ENCODE measurements at places on chromosomes 1 and 21.

DNA sequence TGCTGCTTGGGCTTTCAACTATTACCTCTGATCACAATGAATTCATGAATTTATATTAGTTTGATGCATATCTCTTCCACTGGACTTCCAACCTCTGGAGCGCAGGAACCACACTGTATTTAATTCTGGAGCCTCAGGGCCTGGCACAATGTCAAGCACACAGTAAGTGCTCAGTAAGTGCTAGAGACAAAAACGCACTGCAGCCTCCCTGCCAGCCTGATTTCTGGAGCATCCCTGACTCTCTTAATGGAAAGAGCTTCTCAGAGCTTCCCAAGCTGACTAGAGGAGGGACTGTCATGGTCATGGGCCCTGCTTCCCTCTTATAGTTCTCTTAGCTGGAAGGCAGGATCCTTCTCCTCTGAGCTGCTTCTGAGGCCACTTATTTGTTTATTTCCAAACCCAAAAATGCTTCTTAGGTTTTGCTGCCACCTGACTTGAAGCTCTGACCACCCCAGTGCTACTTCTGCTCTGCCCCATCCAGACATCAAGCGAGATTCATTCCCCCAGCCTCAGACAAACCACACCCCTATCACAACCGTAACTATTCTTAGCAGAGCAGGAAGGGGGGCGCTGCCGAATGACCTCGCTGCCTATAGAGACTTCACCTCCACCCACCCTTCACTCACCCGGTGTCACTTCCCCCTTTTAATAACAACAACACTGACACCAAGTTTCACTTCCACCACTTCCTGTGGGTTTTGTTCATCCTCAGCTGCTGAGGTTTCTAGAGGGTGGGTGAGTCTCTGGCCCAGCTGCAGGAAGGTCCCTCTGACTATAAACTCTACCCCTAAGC, 33.6 kb downstream of the NUAK2 start:
- no peak for DNase-seq

DNA sequence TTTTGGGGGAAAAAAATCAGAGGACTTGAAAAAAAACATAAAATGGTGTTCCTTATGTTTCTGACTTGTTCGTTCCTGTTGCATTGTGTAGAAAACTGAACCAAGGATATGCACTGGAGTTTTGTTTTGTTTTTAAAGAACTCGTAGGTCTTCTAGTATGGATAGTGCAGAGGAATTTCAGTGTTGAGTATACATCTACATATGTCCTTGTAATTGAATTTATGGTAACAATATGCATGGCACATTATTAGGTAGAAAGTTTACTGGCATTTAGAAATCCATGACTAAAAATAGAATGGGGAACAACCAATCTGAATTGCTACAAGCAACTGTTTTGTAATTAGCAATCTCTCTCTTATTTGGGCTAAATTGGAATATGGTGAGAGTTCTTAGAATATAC, 188.3 kb upstream of the ZRANB2 start:
- DNase-seq = no peak

GRCh38 chr1:153985341-153985912, 712 bp downstream of the RAB13 start:
- no peak for DNase-seq

GRCh38 chr21:28828981-28829380, 163.7 kb downstream of the LTN1 start:
- DNase-seq = no peak

DNA sequence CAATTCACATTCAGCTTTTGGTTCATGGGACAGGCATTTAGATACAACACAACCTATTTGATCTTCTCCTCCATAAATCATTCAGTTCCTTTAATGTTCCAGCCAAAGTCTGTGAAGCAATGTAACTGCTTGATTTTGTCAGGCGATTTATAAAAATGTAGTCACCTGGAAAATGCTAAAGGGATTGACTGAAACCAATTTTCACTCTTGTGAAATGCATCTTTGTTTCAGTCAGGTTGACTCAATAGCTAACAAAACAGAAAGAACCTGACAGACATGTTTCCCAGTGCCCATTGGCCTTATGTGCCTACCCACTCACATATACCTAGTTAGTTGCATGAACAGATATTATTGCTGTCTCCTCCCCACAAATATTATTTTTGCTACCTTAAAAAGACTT, 335.7 kb downstream of the CHRM3 start:
- no peak for DNase-seq

DNA sequence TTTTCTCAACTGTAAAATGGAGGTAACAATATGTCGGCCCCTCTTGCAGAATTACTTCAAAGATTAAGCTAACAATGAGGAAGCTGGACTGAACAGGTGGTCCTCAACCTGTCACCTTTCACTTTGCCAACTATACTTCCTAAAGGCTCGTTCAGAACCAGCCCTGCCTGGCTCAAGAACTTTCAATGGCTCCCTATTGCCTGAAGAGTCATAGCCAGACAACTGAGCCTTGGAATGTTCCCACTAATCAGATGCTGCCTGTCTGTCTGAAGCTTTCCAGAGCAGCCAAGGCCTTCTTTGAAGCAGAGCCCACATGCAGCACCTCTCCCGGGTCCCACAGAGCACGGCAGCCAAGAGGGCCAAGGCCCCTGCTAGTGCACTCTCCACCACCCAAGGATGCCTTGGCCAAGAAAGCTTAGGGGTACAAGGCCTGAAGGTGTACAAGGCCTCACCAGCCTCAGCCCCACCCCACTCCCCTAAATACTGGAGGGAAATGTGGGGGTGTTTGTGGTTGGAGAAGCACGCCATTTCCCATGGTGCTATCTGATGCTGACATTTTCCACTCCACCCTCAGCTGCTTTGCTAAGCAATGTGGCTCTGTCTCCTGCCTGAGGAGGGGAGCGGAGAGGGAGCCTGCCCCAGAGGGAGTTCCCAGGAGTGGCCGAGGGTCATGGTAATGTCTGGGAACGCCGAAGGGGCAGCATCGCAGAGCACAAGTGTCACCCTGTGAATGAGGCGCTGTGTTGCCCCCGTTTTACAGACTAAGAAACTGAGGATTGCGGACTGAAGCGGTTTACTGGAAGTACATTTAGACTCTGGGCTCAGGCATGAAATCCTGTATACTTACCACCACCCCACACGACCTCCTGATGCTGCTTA, 8.2 kb upstream of the LAPTM5 start:
- no peak for DNase-seq

DNA sequence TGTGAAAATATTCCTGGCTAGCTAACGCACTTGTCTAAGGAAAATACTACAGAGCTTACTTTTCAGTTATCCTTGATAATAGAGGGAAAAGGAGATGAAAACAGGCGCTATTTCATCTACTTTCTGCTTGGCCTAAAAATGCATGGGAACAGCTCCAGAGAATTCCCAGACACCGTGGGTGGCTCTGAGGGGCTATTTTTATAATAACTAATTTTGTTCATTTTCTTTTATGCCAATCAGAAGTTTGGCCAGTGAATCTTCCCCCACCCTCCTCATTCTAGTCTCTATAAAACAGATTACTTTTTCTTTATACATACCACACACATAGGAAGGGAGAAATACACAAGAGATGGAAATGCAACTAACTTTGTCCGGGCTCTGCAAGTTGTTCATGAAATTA, 322.9 kb downstream of the SETD4 start:
- no peak for DNase-seq

DNA sequence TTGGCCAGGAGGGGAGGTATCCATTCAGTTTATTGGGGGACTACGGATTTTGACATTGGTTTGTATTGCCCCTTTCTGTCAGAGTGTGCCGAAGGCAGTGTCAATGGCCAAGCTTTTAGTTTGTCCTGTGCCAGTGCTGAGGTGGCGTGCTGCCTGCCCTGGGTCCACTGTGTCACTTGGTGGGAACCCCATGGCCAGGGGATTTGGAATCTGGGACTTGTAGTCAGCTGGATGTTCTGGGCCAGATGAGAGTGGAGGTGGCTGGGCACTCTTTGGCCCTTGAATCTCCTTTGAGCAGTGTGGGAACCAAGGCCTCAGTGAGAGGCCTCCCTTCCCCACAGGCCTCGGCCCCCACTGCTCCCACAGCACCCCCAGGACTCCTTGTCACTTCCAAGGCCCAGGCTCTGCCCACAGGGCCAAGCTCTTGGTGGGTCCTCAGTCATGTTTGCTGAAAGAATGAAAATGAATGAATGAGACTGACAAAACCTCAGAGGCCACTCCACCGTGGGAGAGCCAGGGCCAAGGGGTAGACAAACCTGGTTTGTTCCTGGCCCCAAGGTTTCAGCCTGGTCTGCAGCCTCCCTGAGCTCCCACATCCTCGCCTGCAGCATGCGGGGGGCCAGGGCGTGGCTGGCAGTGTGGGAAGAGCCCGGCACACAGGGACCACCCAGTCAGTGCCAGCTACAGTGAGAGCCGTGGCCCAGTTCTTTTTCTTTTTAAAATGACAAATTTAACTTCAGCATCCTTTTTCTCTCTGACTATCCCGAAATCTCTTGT, 412.2 kb downstream of the MATN1 start:
- DNase-seq = no peak

DNA sequence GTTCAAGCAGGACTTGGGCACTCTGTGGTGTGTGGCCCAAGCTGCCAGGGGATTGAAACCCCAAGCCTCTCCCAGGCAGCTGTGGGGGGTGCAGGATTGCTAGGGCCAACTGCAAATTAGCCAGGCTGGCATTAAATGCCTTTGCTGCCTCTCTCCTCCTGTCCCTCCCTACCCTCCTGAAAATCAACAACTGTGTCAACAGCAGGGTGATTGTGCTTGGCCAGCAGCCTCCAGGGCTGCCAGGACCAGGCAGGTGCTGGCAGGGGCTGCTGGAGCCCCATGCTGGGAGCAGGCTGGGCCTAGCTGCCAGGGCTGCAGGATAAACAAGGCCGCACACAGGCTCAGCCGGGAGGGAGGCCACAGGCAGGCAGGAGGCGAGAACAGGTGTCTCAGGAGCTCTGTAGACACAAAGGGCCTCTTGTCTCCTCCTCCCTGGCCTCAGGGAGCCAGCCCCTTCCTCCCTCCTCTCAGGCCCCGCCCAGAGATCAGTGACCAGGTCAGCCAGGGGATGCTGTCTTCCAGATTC, 11.4 kb downstream of the SOX13 start:
- DNase-seq = no peak

- DNase-seq = peak; percentile 98
Measured at GRCh38 chr1:3796215-3797061, at the start of gene LRRC47. LRRC47 (minus strand) TSS chr1:3796498; CDS start chr1:3796476, 22 bp downstream.

- DNase-seq = no peak
Measured at GRCh38 chr21:36297938-36298572, 21.9 kb upstream of the MORC3 start.

DNA sequence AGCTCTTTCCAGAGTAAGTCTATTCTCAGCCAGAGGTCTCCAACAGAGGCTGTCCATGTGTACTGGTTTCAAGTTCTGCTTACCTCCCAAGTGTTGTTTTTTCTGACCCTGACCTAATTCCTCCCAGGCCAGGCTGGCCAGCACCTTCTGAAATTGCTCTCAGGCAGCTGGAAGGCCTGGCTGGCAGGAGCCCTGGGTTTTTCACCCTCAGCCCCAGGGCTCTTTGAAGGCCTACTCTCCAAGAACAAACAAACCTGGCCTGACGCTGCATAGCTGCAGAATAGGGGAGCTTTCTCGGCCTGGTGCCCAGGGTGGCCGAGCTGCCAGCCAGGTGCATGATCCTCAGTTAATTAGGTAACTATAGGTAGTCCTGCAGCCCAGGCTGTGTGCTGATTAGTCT, 147.5 kb downstream of the CACNA1E start:
- DNase-seq = no peak

DNA sequence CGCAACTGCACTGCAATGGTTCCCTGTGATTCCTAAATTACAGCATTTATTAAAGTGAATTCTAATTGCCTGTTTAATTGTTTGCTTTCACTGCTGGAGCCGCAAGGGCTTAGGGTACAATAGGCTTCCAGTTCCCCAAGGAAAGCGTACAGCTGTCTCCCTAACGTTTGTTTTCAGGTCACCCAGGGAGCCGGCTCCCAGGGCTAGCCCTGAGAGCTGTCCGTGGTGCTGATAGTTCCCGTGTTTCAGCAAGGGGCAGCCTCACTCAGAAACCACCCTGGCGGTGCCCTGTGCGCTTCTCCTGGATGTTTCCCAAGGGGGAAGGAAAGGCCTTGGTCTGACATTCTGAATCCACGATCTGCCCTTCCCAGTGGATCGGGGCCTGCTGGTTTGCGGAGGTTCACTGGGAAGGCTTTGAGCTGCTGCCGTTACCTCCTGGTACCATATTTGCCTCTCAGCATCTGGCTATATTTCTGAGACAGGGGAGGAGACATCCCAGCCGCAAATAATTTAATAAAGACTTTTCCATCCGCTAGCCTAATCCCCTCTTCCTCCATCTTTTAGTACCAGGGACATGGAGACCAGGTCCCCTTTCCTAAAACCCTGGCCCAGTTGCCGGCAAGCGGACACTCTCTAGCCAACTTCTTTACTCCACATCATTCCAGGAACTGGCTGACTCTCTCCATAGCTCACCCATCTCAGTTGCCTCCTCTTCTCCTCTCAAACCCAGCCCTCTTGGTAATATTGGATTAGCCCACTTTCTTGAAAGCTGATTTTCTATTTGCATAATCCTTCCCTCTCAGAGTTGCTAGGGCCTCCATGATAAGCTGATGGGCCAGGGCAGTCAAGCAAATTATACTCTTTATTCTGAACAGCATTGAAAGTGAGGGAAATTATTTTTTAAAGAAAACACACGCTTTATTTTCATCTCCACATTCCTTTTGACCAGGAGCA, 149.0 kb downstream of the IGSF21 start:
- DNase-seq = no peak

DNA sequence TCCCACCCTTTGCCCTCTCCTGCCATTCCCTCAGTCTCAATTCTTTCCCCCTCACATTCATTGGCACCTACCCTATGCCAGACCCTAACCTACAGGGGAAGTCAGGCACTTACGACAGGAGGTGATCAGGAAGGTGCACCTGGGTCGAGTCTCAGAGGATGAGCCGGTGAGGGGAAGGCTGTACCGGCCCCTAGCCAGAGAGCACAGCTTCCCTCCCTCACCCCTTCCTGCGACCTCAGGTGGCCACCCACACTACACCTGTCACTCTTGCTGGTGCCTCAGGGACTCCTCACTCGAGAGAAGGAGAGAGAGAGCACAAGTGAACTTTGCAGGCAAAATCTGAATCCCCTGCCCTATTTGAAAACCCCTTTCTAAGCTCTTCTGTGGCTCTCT, 1.7 kb upstream of the MYOM3 start:
- DNase-seq = no peak

- no peak for DNase-seq
Measured at GRCh38 chr1:39328586-39329121, 124.2 kb downstream of the MACF1 start.

- no peak for DNase-seq
Measured at GRCh38 chr1:202063093-202063492, 52.7 kb downstream of the ELF3 start.
